HAP-1 (cell line): ENCODE measurements at places on chromosomes 1 and 21.

DNA sequence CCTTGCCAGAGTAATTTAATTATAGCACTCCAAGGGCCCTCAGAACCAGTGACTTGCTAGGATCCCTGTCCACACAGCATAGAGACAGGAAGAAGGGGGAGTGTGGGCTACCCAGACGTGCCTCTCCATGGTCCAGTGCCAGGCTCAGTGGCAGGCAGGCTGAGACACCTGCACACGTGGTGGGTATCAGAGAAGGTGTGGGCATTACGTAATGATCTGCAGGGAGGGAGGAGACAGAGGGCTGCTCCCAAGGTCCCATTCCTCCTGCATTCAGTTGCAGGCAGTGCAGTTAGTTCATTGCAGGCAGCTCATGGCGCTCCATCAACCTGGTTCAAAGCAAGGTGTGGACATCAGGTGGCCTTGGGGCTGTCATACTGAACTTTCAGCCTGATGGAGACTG lies 49.9 kb downstream of the C8B start:
- DNase-seq = no peak

DNA sequence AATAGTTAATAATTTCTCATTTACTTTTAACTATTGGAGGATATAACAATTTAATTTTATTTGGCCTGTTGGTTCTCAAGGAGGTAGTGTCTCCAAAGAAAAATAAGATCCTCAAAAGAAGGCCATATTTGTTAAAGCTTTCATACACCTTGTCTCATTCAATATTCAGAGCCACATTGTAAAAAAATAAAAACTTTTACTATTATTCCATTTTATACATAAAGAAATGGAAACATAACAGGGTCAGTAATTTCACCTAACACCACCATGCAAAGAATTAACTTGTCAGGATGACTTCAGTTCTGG lies 40.3 kb upstream of the KCTD3 start:
- DNase-seq = no peak

DNA sequence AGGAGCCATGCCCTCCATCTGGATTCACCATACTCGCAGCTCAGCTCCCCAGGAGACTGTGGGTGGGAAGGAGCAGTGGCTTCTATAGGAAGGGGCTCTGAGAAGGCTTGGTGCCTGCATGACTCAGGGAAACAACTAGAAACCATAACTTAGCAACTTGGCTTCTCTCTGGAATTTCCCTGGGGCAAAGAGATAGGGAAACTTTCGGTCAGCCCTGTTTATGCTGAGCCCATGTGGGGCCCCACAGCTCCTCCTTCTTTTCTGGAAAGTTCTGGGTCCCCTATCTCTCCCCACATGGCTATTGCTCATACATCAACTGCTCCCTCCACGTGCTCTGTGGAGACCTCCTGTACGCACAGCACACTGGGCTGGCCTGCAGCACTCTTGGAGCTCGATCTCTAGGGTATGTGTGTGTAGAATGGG lies 39.3 kb downstream of the PLEKHA6 start:
- DNase-seq = no peak

GRCh38 chr1:209703834-209704504 lies 677 bp upstream of the HSD11B1 start:
- no peak for DNase-seq

DNA sequence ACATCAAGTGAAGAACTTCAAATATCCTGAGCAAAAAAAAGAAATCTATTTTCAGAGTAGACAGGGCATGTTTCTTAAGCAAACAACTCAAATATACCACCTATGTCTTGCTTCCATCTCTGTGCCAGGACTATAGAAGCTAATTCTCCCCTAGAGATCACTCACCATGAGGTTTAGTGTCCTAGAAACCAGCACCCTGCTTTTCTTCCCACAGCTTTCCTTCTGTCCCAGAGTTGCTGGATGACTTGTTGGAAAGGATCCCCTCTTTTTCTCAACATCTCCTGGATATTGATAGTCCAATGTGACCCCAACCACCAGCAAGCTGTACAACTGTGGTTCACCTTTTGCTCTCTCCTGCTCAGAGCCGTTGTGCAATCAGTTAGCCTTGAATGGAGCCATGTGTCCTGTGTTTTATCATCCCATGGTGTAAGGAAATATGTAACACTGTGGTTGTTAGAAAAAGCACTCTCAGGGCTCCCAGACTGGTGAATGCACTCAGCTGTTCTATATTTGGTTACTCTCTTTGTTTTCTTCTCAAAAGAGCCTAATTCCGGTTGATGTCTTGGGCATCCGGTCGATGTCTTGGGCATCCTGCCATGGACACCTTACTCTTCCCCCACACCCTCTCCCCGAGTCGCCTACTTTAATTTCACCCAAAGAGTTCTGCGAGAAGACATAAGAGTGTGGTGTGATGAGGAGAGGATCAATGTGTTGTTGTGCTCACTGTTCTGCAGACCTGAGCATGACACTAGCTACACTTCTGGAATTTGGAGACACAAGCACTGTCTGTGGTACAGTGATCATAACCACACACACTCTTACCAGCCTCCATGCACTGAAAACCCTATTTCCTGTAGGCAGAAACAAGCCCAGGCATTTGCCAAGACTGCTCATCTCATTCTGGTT lies 1.7 kb downstream of the TNFSF4 start:
- DNase-seq = no peak

GRCh38 chr1:234730475-234730769 lies 120.4 kb upstream of the IRF2BP2 start:
- no peak for DNase-seq

- no peak for DNase-seq
Measured at GRCh38 chr1:160097151-160097910, 1.1 kb downstream of the IGSF8 start.
